ENCODE measurements at places on chromosomes 1 and 21.

DNA sequence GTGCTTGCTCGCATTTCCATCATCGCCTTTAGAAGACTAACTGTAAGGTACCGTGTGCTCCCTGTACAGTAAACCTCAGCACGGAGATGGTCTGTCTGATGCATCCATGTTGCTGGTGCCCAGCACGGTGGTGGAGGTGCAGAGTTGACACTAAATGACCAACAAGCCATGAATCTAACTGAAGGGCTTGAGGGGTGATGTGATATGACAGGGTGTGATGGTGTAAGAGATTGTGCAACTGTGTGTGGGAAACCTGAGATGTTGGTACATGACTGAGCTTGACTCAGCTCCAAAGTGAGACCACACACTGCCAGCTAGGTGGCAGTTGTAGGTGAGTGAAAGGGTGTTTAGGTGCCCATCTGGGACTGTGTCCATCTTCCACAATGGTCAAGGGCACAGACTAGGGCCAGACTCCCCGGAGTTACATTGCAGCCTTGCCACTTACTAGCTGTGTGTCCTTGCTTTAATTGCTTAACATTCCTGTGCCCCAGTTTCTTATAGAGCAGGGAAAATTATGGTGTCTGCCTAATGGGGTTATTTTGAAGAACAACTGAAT is 21.4 kb downstream of the SLC2A1 start:
- DNase-seq, result peak; percentile 85

- no peak for DNase-seq
Observed at GRCh38 chr1:3456964-3457909, 2.8 kb downstream of the ARHGEF16 start.

DNA sequence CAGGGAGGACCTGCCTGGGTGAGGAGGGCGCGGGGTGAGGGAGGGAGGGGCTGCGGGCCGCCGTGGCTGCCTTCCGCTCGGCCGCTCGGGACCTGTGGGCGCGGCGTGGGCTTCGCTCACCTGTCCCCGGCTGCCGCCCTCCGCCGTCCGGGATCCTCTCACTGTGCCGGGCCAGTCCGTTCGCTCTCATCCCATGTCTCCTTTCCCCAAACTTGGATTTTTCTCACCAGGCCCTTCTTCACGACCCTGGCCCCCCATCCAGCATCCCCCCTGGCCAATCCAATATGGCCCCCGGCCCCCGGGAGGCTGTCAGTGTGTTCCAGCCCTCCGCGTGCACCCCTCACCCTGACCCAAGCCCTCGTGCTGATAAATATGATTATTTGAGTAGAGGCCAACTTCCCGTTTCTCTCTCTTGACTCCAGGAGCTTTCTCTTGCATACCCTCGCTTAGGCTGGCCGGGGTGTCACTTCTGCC is 362 bp downstream of the ZBTB48 start:
- peak; percentile 20 for DNase-seq

- DNase-seq, result no peak
Observed at GRCh38 chr1:209673631-209674417, 1.4 kb upstream of the G0S2 start.

- DNase-seq, result peak; percentile 4
Observed at GRCh38 chr1:236854605-236854983, 59.5 kb downstream of the MTR start.

DNA sequence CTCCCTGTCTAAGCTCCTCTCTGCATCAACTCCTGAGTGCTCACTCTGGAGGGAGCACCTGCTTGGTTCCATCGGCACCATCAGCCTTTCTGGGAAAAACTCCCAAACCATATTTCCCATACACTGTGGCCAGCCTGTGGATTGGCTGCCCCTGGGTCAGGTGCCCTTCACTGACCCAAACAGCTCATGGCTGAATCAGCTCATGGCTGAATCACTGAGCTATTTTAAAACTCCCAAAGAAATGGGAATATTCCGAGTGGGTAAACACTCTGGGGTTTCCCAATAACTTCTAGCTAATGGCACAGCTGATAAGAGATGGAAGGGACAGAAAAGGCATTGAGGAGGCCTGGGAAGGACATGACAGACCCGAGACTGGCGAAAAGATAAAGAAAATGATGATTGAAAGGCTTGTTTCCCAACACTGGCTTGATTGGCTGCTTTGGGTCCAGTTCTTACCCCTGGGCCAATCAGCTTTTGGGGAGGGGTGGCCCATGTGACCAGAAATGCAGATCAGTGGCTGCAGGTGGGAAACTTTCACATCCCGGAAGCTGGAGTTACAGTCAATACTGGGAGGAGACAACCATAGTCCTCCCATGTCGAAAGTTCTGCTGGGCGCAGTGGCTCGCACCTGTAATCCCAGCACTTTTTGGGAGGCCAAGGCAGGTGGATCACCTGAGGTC is 37.3 kb upstream of the KAZN start:
- DNase-seq, result peak; percentile 46
